Activated CD4-positive, alpha-beta T cell treated with anti-CD3 and anti-CD28 coated beads for 4 hours (primary cell): ENCODE measurements at places on chromosomes 11 and 22.
A peak's percentile ranks its signal among the peaks of the same experiment; 100 is the strongest.

- no peak for DNase-seq
Measured at GRCh38 chr11:84714316-84714780, 912.8 kb downstream of the DLG2 start.

DNA sequence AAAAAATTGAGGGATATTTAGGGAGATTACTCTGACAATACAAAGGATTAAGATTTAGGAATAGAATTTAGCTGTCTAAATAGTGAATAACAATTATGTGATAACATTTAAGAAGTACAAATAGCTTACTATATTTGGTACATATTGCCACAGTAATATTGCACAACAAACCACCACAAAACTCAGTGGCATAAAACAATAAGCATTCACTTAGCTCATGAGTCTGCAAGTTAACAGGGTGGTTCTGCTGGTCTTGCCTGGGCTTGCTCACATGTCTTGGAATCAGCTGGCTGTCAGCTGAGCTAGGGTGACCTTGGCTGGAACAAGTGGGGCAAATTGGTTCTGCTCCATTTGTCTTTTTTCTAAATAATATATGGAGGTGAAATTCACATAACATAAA lies 115.1 kb downstream of the DCDC1 start:
- DNase-seq, result no peak

- DNase-seq, result no peak
Measured at GRCh38 chr22:47686594-47687345, 924.3 kb downstream of the TBC1D22A start.

- DNase-seq, result no peak
Measured at GRCh38 chr11:117597071-117597470, 199.9 kb downstream of the DSCAML1 start.

- DNase-seq, result no peak
Measured at GRCh38 chr22:35749808-35750207, 32.1 kb downstream of the APOL5 start.

- DNase-seq, result no peak
Measured at GRCh38 chr11:71426413-71426812, 21.8 kb downstream of the DHCR7 start.

- peak; percentile 1 for DNase-seq
Measured at GRCh38 chr11:5380740-5381342, 2.8 kb upstream of the OR51M1 start.

DNA sequence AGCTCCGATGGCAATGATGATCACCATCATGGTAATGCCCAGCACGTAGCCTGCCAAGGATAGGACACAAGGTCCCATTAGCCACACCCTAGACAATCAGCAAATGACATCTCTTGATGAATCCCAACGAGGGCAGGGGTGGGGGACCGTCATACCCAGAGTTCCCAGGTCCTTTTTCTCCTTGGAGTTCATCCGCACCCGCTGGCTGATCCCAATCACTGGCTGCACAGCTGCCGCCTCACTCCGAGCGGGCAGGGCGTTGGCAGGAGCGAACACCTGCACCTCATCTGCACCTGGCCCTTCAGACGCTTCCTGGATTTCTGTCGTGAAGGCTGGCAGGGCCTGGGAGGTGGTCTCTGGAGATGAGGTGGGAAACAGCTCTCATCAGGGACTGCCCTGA lies 2.9 kb downstream of the PIK3IP1 start:
- no peak for DNase-seq

DNA sequence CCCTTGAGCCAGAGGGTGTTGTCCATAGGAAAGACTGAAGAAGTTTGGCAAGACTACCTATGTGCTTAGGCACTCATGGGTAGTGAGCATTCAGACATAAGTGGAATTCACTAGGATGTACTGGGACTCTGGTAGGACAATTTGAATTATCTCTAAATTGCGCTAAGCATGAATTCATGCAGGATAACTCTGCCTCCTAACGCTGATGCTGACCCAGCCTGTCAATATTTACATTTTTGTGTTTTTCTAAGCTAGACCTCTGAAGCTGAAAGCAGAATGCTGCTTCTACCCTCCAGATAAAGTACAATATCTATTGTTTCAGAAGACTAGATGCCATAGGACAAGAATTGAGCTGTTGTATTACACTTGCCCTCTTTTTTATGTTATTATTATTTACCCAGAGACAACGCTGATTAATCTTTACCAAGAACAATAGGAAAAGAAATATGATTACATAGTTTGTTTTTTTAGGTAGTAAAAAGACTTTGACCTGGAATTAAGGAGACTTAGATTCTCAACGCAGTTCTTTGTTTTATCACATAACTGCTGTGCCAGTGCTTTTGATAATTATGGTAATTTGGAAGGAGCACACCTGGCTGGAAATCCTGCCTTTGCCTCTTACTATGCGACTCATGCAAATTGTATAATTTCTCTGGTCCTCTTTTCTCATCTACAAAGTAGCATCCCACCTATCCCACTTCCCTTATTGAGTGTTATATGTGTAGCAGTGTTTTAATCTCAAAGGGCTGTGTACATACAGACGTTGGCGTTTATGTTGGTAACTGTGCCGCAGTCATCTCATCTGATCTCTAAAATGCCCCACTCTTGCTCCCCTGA lies 21.2 kb upstream of the GRAMD1B start:
- DNase-seq, result no peak

GRCh38 chr11:95562196-95562921 lies 227.2 kb downstream of the FAM76B start:
- DNase-seq, result no peak

- no peak for DNase-seq
Measured at GRCh38 chr11:8092587-8093424, 11.8 kb downstream of the TUB start.

GRCh38 chr11:44301564-44302271 lies 8.2 kb downstream of the ALX4 start:
- no peak for DNase-seq

- DNase-seq, result peak; percentile 74
Measured at GRCh38 chr22:37486224-37486845, at the start of gene MFNG. Gene MFNG (minus strand): TSS chr22:37486384. CDS start chr22:37486177, 207 bp downstream.

DNA sequence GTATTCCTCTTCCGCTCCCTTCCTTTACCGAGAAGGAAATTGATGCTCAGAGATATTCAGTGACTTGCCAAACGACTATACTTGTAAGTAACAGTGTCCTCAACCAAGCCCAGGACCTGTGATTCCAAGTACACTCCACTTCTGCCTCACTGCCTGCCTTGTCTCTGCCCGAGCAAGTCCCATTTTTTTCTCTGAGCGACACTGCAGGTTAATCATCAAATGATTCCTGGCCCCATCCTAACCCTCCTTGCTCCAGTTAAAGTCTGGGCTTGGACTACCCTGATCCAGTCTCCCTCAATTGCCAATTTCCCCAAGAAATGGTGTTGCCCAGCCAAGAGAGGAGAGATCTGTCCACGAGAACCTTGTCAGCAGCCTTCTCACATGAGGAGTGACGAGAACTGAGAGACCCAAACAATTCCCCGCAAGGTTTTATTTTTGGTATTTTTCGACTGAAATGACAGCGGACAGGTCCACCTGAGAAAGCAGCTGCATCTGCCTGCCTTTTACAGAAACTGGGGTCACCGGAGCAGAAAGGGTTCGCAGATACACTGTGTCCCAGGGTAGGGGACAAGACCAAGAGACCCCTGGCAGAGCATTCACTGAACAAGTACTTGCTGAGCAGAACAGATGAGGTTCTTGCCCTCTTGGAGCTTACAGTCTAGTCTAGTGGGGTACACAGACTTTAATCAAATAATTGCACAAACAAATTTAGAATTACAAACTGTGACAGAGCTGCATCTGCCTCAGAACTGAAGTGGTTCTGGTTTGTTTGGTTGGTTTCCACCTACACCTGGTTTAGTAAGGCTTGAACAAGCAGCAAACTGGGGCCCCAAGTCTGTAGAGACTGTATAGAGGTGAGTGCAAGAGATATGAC lies 11.4 kb downstream of the POU2AF1 start:
- no peak for DNase-seq

- peak; percentile 96 for DNase-seq
Measured at GRCh38 chr22:41939981-41940831, 6.7 kb downstream of the CENPM start.

DNA sequence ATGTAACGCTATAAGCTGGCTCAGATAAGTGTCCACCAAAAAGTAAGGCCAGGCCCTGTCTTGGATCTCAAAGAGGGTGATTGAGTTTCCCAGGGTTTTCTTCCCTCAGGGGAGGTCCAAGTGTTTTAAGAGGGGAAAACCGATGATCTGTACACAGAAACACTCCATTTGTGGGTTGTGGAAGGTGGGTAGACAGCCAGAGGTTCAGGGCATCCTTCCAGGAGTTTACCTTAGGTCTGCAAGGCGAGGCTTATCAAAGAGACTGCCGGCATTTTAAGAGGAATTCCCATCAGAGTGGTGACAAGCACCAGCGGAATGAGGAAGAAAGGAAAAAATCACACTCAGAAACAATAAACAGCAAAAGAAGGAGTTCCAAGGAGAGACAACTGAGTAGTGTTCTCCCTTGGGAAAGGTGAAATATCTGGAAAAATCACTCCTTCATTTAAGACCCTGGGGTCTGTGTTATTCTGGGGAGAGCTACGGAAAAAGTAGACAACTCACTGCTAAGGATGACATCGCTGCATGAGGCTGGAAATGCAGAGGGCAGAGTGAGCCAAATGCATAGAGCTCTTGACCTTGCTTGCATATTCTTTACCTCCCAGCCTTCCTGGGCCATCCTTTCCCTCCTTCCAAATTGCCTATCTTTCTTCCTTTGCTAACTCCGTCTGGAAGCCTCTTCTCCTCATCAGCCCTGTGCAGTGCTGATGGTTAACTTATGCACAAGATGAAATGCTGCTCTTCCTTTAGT lies 22.1 kb upstream of the MMP7 start:
- DNase-seq, result no peak

GRCh38 chr11:126212089-126212660 lies 593 bp downstream of the FAM118B start:
- no peak for DNase-seq

DNA sequence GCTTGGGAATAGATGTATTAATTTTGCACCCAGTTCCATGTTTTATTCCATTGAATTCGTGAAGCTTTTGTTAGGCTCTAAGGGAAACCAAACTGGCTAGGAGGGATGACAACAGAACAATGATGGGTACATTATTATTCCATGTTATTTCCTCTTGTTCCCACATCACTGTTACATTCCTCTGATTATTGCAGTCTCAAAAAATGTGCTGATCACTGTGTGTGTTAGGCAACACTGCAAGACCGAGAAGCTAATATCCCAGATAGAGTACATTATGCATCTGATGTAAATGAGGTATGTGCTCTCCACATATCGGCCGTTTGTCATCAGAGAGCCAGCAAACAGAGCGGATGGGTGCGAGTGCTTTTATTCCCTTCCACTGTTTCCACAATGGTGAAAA lies 327.9 kb downstream of the SOX6 start:
- DNase-seq, result no peak

- DNase-seq, result no peak
Measured at GRCh38 chr11:102830001-102830727, 13.2 kb downstream of the MMP3 start.

DNA sequence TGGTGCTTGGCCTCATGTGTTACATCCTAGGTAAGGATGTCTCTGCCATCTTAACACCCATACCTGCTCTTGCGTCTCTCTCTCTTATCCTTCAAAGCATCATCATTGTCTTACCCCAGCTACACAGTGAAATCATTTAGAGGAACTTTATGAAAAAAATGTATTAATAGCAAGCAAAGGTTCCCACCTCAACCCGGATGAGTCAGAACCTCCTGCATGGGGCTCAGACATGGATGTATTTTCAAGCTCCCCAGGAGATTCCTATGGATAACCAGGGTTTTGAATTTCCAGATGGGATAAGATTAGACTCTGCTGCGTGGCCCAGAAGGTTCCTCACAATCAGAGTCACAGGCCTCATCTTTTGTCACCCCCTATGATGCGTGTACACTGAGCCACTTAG lies 89.1 kb upstream of the NNMT start:
- DNase-seq, result no peak

DNA sequence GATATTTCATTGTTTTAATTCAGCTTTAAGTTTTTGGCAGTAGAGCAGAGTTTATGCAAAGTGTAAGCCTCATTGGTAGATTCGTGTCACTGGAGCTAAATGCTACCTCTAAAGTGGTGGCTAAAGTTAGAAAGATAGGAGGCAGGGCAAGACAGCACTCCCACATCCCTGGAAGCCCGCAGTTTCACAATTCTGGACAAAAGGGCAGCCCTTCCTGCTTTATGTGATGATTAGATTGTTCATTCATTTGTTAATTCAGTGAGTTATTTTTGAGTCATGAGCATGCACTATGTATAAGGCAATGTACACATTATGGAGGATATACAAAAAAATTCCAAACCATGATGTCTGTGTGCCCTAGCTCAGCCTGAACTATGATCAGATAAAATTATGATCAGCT lies 52.1 kb upstream of the EIF3M start:
- DNase-seq, result no peak

DNA sequence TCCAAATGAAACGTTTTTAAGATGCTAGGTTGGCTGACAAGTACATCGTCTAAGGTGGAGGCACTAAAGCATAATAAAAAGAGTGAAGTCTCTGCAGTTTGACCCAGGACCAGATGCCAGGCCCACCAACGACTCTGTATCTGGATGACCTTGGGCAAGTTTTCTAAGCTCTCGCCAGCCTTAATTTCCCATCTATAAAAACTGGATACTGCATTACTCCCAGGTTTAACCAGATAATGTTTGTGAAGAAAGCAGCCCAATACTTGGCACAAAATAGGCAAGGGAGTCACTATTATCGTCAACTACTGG lies 49.0 kb downstream of the FAM83F start:
- DNase-seq, result no peak

- DNase-seq, result peak; percentile 90
Measured at GRCh38 chr11:61021661-61022212, 50.3 kb downstream of the CD6 start.

DNA sequence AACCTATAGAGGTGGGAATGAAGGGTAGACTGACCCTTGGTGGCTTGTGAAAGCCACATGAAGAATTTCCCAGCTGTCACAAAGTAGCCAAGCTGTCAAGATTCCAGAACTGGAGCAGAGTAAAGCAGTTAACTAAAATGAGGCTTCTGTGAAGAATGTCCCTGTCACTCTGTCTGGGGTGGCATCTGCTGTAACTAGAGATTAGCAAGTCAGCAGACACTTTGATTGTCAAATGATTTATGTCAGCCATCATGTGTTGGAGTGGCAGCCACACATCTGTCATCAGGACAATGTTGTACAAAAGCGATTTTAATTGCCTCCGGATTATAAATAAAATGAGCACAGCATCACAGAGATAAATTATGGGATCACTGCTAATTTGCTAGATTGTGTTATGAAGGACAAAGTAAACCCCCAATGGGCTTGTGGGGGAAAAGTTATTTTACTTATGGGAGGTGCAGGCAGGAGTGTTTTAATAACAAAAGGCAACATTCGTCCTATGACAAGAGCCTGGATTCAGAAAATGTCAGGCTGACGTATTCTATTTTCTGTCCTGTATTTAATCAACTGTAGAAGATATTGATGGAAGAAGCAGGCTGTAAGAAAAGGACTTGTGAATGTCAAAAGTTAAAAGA lies 270.9 kb downstream of the FAM181B start:
- no peak for DNase-seq
